ENCODE measurements at places on chromosomes 5 and 9.

- no peak for DNase-seq
Measured at GRCh38 chr5:143153332-143154119, 250.0 kb downstream of the NR3C1 start.

DNA sequence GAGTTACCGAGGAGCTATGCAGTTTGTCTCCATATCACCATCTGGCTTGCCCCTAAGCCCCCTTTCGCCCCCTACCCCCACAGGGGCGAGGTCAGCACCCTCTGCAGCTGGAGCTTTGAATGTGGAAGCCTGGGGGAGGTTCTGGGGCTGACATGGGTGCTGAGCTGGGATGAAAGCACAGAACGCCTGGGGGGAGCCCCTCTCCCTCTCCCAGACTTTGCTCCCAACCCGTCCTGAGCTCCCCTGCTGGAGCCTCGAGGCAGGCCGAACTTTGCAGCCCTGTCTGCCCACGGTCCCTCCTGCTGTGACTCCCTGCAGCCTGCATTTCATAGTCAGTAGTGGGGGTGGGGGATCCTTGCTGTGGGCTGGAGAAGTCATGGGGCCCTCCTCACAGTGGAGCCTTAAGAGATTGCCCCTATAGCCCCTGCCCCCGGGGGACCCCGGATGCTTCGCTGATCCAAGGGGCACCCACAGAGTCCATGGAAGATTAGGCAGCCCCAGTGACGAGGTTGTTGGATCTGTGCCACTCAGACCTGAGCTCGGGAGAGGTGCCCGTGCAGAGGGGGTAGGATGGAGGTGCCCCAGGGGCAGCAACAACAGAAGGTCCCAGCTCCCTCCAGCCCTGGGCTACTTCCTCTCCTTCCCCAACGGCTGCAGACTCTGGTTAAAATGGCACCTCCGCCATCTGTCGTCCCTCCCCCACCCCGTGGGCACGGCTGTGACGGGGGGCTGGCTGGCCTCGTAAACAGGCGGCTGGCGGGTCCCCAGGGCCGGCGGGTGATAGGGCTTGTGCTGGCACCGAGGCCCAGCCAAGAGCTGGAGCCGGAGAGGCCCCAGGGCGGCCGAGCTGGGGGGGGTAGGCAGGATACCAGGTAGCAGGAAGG lies 162.0 kb downstream of the C9orf50 start:
- DNase-seq = peak; percentile 72

DNA sequence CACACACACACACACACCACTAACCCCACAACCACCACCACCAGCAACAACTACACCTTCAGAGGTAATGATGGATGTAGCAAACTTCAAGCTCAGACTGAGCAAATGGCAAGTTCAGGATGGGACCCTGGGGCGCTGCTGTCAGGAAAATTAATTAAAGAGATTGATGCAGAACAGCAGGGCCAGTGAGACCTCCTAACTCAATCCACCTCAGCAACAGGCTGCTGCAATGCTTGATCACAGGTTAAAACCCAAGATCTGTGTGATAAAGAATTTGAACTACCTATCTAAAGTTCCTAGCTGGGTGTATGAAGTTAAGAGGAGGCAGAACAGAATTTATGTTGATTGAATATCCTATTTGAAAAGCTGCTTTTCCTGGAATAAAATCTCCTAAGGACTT lies 140.3 kb upstream of the FER start:
- no peak for DNase-seq

DNA sequence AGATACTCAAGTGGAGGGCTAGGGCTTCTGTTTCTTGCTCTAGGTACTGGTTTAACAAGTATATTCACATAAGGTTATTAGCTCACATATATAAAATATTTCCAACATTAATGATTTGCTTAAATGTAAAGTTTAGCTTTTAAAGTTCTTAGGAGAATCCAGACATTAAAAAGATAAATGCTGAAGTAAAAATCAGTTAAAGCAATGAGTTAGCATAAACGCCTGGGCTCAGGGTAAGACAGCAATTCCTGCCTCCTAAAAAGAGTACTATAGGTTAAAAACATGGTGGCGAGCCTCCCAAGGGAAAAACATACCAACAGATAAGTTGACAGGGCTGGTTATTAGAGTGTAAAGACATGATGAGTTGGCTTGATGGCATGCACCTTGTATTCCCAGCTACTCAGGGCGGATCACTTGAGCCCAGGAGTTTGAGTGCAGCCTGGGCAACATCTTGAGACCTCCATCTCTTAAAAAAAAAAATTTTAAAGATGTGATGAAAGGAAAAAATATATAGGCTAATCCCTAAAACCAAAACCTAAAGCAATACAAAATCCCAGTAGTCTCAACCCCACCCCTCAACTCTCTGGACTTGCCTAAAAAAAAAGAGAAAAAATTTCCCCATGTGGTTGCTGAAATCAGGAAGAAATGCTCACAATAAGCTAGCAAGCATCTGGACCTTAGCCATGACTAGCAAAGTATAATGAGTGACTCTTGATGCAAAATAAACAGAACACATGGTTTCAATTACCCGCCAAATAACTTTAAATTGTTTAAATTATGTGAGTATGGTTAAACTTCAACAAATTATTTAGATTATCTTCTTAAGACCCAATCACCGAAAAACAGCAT lies 3.6 kb downstream of the GOLPH3 start:
- no peak for DNase-seq

DNA sequence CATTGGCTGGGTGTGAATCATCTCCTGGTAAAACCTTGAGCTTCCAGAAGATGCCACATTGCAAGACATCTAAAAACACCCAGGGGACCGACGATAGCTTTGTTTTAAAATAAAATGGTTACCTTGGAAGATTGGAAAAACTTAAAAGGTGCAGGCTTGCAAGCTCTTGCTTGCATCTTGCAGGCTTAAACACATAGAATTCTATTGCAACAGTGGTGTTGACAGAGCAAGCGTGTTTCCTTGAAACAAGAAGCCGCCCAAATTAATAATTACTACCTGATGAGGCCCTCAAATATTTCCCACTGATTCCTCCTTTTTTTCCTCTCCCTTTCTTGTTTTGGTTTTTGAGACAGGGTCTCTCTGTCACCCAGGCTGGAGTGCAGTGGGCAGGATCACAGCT lies 137.1 kb upstream of the BASP1 start:
- no peak for DNase-seq

DNA sequence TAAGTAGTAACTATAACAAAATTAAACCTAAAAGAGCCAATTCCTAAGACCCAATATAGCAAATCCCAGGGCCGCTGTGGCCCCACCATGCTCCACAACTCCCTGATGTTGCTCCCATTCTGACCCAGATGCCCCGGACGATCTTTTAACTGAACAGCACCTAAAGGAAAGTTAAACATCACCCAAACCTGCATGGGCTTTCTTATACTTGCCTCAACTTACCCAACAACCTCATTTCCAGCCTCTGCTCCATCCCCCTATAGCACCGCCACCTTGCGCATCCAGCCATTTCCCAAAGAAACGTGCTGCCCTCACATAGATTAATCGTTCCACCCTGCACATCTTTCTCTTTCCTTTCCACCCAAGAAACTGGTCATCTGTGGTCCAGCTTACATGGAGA lies 54.6 kb downstream of the ZNF354C start:
- DNase-seq = no peak

- DNase-seq = peak; percentile 66
Measured at GRCh38 chr9:134590240-134591081, 51.1 kb upstream of the COL5A1 start.

GRCh38 chr5:57067597-57067924 lies 106.3 kb upstream of the GPBP1 start:
- no peak for DNase-seq

All from posterior cingulate gyrus (tissue), 11 donors.